ENCODE measurements at places on chromosomes 1 and 21.

GRCh38 chr1:21397813-21398188 lies 42.1 kb upstream of the NBPF3 start:
- DNase-seq, result no peak
- H3K36me3 ChIP-seq, result no peaks in the 10 kb centered on the region
- H3K27me3 ChIP-seq, result peaks cover 5% of the 10 kb centered on the region
- H3K4me3 ChIP-seq, result no peak overlapping the region
- no peak overlapping the region for H3K27ac ChIP-seq

GRCh38 chr1:22876359-22877111 lies 96.1 kb downstream of the LACTBL1 start:
- H3K4me1 ChIP-seq, result no peaks in the 10 kb centered on the region
- H3K4me3 ChIP-seq, result no peak overlapping the region
- no peaks in the 10 kb centered on the region for H3K36me3 ChIP-seq
- H3K27me3 ChIP-seq, result no peaks in the 10 kb centered on the region
- H3K27ac ChIP-seq, result no peak overlapping the region
- DNase-seq, result peak; percentile 84

DNA sequence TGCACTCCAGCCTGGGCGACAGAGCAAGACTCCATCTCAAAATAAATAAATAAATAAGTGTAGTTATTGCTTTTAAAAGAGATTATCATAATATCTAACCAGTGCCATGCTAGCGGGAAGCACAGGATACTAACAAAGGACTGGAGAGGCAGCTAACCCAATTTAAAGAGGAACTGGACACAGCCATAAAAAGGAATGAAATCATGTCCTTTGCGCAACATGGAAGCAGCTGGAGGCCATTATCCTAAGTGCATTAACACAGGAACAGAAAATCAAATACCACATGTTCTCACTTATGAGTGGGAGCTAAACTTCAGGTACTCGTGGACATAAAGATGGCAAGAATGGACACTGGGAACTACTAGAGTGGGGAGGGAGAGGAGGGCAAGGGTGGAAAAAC lies 54.9 kb downstream of the TM2D1 start:
- no peaks in the 10 kb centered on the region for H3K36me3 ChIP-seq
- no peak overlapping the region for H3K4me3 ChIP-seq
- DNase-seq, result no peak
- no peaks in the 10 kb centered on the region for H3K4me1 ChIP-seq
- no peaks in the 10 kb centered on the region for H3K27me3 ChIP-seq

DNA sequence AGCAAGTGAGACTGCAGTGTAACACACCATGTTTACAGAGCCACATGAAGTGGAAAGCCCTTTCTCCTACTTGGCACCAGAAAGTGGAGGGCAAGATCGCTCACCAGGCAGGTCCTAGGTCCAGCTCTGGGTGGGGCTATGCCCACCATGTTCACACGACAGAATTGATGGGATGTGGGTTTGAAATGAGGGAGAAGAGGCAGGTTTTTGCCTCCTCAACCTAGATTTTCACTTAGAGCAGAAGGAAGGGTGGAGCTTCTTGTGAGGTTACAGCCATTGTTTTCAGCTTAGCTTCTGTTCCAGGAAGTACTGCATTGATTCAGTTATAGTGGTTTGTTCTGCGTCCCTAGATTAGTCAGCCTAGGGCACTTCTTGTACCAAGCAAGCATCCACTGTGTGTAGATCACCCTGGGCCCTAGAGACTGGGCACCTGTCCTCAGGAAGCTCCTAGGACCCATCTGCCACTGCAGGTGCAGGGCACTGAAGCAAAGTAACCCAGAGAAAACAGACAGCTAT lies 2.3 kb downstream of the CD53 start:
- no peaks in the 10 kb centered on the region for H3K27me3 ChIP-seq
- no peaks in the 10 kb centered on the region for H3K36me3 ChIP-seq
- no peak overlapping the region for H3K4me3 ChIP-seq
- no peak for DNase-seq
- H3K4me1 ChIP-seq, result no peaks in the 10 kb centered on the region

GRCh38 chr21:16584756-16585155 lies 855.0 kb downstream of the USP25 start:
- DNase-seq, result no peak
- peaks cover 5% of the 10 kb centered on the region for H3K4me1 ChIP-seq
- H3K4me3 ChIP-seq, result no peak overlapping the region
- H3K27ac ChIP-seq, result no peak overlapping the region
- no peaks in the 10 kb centered on the region for H3K27me3 ChIP-seq

DNA sequence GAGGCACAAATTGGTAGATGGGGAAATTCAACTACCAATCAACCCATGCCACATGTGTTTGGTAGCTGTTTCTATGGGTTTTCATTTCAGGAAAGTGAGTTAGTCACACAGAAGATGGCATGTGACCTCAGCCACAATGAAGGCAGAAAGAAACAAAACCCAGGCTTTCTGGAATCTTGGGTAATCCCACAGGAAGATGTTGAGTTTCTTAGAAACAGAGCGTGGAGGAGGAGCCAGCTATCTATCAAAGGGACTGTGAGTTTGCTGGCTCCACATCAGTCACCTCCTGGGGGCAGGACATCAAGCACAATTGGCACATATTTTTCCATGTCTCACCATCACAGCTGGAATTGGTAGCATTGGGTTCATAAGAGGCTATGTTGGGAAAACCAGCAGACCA lies 188.9 kb upstream of the PLXNA2 start:
- no peaks in the 10 kb centered on the region for H3K4me1 ChIP-seq
- H3K36me3 ChIP-seq, result no peaks in the 10 kb centered on the region
- no peak overlapping the region for H3K27ac ChIP-seq
- no peak overlapping the region for H3K4me3 ChIP-seq
- peak; percentile 12 for DNase-seq

DNA sequence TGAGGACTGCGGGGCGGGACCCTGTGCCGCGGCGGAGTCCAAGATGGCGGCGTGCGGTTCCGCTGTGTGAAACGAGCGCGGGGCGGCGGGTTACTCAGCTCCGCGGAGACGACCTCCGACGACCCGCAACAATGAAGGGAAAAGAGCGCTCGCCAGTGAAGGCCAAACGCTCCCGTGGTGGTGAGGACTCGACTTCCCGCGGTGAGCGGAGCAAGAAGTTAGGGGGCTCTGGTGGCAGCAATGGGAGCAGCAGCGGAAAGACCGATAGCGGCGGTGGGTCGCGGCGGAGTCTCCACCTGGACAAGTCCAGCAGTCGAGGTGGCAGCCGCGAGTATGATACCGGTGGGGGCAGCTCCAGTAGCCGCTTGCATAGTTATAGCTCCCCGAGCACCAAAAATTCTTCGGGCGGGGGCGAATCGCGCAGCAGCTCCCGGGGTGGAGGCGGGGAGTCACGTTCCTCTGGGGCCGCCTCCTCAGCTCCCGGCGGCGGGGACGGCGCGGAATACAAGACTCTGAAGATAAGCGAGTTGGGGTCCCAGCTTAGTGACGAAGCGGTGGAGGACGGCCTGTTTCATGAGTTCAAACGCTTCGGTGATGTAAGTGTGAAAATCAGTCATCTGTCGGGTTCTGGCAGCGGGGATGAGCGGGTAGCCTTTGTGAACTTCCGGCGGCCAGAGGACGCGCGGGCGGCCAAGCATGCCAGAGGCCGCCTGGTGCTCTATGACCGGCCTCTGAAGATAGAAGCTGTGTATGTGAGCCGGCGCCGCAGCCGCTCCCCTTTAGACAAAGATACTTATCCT lies 430 bp downstream of the RBM15 start:
- peaks cover 19% of the 10 kb centered on the region for H3K4me1 ChIP-seq
- H3K27ac ChIP-seq, result peak overlapping the region; percentile 99

- H3K27me3 ChIP-seq, result no peaks in the 10 kb centered on the region
- no peak for DNase-seq
- no peak overlapping the region for H3K4me3 ChIP-seq
- H3K36me3 ChIP-seq, result no peaks in the 10 kb centered on the region
- no peak overlapping the region for H3K27ac ChIP-seq
Observed at GRCh38 chr1:34900775-34901502, 28.5 kb downstream of the DLGAP3 start.

DNA sequence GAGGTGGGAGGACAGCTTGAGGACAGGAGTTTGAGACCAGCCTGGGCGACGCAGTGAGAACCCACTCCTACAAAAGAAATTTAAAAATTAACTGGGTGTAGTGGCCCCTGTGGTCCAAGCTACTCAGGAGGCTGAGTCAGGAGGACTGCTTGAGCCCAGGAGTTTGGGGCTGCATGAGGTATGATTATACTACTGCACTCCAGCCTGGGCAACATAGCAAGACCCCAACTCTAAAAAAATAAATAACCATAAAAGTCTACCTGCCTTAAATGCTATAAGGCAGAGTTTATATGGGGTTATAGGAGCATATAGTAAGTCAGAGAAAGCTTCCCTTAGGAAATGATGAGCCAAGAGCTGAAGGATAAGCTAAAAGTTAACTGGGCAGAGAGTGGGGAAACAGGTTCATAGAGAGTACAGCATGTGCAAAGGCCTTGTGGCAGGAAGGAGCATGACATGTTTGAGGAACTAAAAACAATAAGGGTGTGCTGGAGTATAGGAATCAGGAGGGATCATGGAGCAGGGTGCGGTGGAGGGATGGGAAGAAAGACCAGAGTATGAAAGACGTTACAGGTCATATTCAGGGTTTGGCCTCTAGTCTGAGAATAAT lies 68.3 kb downstream of the ADSS2 start:
- no peak for DNase-seq
- no peak overlapping the region for H3K27ac ChIP-seq
- H3K27me3 ChIP-seq, result no peaks in the 10 kb centered on the region
- H3K4me3 ChIP-seq, result no peak overlapping the region
- H3K36me3 ChIP-seq, result no peaks in the 10 kb centered on the region
- H3K4me1 ChIP-seq, result peaks cover 7% of the 10 kb centered on the region

- H3K36me3 ChIP-seq, result no peaks in the 10 kb centered on the region
- no peaks in the 10 kb centered on the region for H3K27me3 ChIP-seq
- peak overlapping the region; percentile 78 for H3K27ac ChIP-seq
Observed at GRCh38 chr1:15525050-15526020, 1.3 kb upstream of the DNAJC16 start.

DNA sequence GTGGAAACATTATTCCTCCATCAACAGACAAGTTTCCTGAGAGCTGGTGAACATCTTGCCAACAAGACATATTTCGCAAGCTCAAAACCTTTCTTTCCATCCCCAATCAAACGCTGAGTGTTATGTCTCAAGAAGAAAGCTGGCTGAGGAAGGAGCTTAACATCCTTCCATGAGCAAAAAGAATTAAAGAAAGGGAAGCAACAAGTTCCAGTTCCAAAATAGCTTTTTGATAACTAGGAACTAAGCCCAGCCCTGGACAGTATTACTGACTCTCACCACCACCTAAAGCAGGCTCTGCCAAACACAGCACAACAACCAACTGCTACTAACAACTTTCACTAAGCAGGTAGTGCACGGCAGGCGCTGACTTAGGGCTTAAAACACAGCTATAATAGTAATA lies 50.2 kb downstream of the CAPZB start:
- no peaks in the 10 kb centered on the region for H3K27me3 ChIP-seq
- H3K27ac ChIP-seq, result peak overlapping the region; percentile 9
- DNase-seq, result peak; percentile 57
- peaks cover 63% of the 10 kb centered on the region for H3K4me1 ChIP-seq
- no peak overlapping the region for H3K4me3 ChIP-seq

DNA sequence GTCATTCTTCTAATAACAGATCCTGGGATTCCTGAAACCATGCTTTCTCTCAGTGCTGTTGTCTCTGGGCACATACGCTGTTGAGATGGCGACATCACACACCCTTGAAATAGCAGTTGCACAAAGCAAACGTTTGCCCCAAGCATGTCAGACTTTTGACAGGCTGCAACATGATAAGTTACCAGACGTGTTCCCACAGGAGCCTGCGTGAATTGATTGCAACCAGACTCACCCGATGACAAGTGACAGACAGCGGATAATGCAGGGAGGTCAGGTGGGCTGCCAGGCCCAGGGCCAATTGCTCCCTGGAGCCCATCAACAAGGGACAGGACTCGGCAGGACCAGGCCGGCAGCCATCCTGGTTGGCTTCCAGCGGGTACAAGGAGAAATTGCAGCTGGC lies 310.9 kb downstream of the SIPA1L2 start:
- no peaks in the 10 kb centered on the region for H3K4me1 ChIP-seq
- H3K36me3 ChIP-seq, result no peaks in the 10 kb centered on the region
- H3K27me3 ChIP-seq, result no peaks in the 10 kb centered on the region
- DNase-seq, result no peak

GRCh38 chr21:15199414-15200383 lies 134.9 kb upstream of the NRIP1 start:
- no peaks in the 10 kb centered on the region for H3K4me1 ChIP-seq
- H3K36me3 ChIP-seq, result no peaks in the 10 kb centered on the region
- H3K27me3 ChIP-seq, result no peaks in the 10 kb centered on the region

- H3K27me3 ChIP-seq, result no peaks in the 10 kb centered on the region
- H3K4me3 ChIP-seq, result no peak overlapping the region
- no peaks in the 10 kb centered on the region for H3K4me1 ChIP-seq
- no peak for DNase-seq
- H3K36me3 ChIP-seq, result no peaks in the 10 kb centered on the region
Observed at GRCh38 chr1:61353797-61354406, 271.5 kb downstream of the NFIA start.

DNA sequence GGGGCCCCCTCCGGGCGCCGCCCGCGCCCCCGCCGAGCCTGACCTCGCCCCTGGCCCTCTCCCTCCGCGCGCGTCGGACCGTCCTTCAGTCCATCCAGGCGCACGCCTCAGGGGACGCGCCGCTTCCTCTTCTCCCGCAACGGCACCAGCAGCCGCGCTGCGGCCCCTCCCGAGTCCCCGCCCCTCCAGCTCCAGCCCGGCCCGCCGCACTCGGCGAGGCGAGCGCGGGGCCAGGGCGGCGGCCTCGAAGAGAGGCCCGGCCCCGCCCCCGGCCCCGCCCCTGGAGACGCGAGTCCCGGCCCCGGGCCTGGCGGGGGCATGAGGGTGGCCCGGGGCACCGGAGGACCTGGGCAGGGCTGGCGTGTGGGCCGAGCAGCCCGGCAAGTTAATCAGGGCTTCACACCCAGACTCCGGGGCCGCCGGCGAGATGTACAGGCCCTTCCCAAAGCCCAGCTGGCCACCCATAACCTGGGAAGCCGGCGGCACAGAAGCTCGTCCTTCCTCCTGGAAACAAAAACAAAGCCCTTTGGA lies at the start of gene IGSF3:
TSS of gene IGSF3 (minus strand) at position 159 of the 531 bp plus-strand sequence. CDS start 1,407 bp downstream, outside the sequence.
- peak within 1 kb of the TSS; percentile 1 for H3K4me3 ChIP-seq
- H3K36me3 ChIP-seq, result no peaks in the 10 kb centered on the region
- H3K27me3 ChIP-seq, result peaks cover 19% of the 10 kb centered on the region
- DNase-seq, result peak; percentile 20
- H3K4me1 ChIP-seq, result no peaks in the 10 kb centered on the region
- H3K27ac ChIP-seq, result no peak within 1 kb of the TSS

DNA sequence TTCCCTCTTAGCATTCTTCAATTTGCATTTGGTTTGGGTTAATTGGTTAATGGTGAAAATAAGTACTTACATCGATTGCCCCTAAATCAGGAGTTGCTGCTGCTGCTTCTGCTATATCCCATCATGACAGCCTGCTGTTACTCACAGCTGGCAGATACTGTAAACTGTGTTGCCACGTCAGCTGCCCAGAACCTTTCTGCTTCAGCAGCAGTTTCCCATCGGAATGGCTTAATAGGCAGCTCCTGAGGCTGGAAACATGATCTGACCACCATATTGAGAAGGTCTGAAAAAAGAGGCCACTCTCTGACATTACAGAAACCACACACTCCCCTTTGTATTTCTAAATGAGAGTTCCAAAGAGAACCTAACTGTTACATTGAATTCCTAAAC lies 14.3 kb upstream of the SEC16B start:
- no peaks in the 10 kb centered on the region for H3K36me3 ChIP-seq
- H3K27ac ChIP-seq, result peak overlapping the region; percentile 18
- H3K4me1 ChIP-seq, result no peaks in the 10 kb centered on the region
- DNase-seq, result peak; percentile 97
- H3K27me3 ChIP-seq, result no peaks in the 10 kb centered on the region

- H3K27ac ChIP-seq, result no peak overlapping the region
- no peak overlapping the region for H3K4me3 ChIP-seq
- no peaks in the 10 kb centered on the region for H3K36me3 ChIP-seq
- no peaks in the 10 kb centered on the region for H3K4me1 ChIP-seq
- H3K27me3 ChIP-seq, result no peaks in the 10 kb centered on the region
Observed at GRCh38 chr1:78792756-78793155, 143.1 kb downstream of the IFI44 start.

GRCh38 chr1:15410223-15410883 lies 665 bp downstream of the EFHD2 start:
- H3K36me3 ChIP-seq, result no peaks in the 10 kb centered on the region
- no peaks in the 10 kb centered on the region for H3K27me3 ChIP-seq
- peak overlapping the region; percentile 69 for H3K27ac ChIP-seq

All from fibroblast of lung (primary cell).